Activated T-cell treated with anti-CD3 and anti-CD28 coated beads for 1 hour (primary cell): ENCODE measurements at places on chromosomes 4 and X.

DNA sequence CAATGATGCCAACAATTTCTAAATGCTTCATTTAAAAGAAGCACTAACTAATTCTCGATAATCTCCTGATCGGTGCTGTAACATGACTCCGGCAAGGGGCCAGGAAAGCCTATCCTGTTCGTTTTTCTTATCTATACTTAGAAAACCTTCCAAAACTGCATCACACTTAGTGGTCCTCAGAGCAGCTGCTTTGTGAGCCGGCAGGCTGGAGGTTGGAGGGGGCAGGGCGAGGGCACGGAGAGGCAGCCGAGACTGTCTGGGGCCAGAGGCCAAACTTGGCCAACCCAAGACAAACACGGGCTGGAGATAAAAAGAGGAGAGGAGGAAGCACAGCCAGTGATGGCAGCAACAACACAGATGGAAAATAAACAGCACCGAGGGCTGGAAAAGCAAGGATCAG is 455.7 kb downstream of the BCOR start:
- no peak for DNase-seq

- no peak for DNase-seq
Measured at GRCh38 chr4:39565878-39566600, 38.8 kb upstream of the UGDH start.

DNA sequence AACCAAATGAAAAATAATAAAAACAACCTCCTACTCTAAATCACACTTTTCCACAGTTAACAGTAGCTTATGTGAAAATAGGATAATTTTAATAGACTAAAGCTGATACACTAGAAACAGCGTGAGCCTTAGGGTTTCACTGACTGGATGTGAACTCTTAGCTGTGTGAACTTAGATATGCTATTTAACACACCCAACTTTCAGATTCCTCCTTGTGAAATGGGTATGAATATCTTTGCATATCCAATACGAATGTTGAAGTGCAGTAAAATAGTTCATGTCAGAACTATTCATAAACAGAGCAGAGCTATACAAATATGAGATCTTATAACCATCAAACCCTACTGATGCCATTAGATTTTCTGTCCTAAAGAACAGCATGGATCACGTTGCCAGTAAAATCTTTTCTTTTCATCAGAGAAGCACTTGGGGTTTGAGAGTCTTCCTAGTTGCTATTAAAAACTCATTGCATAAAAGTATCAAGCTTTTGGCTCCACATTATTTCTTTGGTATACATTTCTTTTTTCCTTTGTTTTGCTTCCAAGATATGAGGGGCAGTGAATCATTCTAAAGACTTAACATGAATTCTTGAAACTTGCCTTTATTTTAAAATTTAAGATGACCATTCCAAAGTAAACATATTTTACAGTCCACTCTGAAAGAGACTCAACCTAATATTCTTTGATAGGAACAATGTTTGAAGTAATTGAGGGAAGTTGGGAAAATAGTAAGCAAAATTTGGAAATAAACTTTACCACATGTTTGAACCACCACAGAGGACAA is 102.4 kb downstream of the CPE start:
- DNase-seq: no peak

GRCh38 chr4:24846716-24847115 is 51.3 kb downstream of the SOD3 start:
- DNase-seq: no peak
